ENCODE measurements at places on chromosomes 6 and 20. TPM values are rescaled to one million over a fixed set of nuclear protein-coding genes. Genes with fewer than 3 reads are reported as not detected.
A peak's percentile ranks its signal among the peaks of the same experiment; 100 is the strongest.

ZC3H12D gene
- 5.5 TPM for total RNA-seq

GRCh38 chr6:107817784-107818183 lies 6.3 kb downstream of the SCML4 start:
- DNase-seq, result no peak

SEMG1 gene
- total RNA-seq, result 6.0 TPM

- no peak for DNase-seq
Observed at GRCh38 chr6:136282906-136283305, 6.7 kb downstream of the BCLAF1 start.

GRCh38 chr20:46568570-46569129 lies 18.2 kb upstream of the OCSTAMP start:
- DNase-seq, result peak; percentile 83

All from umbilical cord (tissue), 2 donors.